G401 (cell line): ENCODE measurements at places on chromosomes 2 and 18. TPM values are rescaled to one million over a fixed set of nuclear protein-coding genes. Genes with fewer than 3 reads are reported as not detected.

PPP3R1 gene
- total RNA-seq: 36.6 and 41.7 TPM in 2 replicates

PKDCC gene
- 36.9 and 37.4 TPM in 2 replicates for total RNA-seq

MYCN gene
- total RNA-seq: not detected in 2 replicates

CROCC2 gene
- not detected in 2 replicates for total RNA-seq

CNDP2 gene
- 77.0 and 78.9 TPM in 2 replicates for total RNA-seq

FMNL2 gene
- total RNA-seq: 8.6 and 16.3 TPM in 2 replicates

BIN1 gene
- 11.1 and 14.2 TPM in 2 replicates for total RNA-seq

DAW1 gene
- total RNA-seq: not detected in 2 replicates
